ENCODE measurements at places on chromosomes 11 and 22.

GRCh38 chr22:42791721-42792452 lies 65.2 kb downstream of the ARFGAP3 start:
- no peak for DNase-seq

- DNase-seq: no peak
Observed at GRCh38 chr11:35549787-35550186, 24.4 kb upstream of the PAMR1 start.

DNA sequence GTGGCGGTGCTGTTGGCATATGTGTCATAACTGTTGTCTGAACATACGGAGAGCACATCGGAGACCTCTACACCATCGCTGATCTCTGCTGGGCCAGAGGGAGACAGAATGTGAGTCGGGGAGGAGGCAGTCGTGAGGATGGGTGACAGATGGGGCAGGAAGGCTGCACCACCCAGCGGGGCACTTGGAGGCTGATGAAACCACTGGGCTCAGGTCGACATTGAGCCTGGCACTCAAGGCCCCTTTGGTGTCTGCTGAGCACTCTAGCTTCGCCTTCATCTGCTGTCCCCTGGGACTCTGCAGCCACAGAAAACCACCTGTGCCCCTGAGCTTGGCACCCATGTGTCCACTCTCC lies 2.5 kb upstream of the KLHL35 start:
- no peak for DNase-seq

GRCh38 chr11:96147906-96148486 lies 195.0 kb downstream of the MAML2 start:
- no peak for DNase-seq

DNA sequence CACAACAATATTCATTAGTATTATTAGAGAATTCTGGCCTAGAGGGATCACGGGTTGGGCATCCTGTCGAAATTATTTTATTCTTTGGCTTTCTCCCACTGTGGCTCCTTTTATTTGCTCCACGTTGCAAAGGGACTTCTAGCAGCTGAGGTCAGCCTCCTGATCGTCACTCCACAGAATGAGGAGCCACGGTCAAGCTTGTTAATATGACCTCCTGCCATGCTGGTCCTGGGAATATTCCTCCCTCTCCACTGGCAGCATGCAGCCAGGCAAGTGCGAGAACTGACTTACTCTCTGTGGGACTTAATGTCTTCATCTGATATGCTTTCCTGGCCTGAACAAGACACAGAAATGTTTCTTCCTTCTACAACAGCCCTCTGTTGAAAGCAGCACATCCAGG lies 20.9 kb downstream of the POU2AF3 start:
- DNase-seq: no peak

GRCh38 chr22:23315341-23315917 lies 135.1 kb downstream of the BCR start:
- peak; percentile 66 for DNase-seq

DNA sequence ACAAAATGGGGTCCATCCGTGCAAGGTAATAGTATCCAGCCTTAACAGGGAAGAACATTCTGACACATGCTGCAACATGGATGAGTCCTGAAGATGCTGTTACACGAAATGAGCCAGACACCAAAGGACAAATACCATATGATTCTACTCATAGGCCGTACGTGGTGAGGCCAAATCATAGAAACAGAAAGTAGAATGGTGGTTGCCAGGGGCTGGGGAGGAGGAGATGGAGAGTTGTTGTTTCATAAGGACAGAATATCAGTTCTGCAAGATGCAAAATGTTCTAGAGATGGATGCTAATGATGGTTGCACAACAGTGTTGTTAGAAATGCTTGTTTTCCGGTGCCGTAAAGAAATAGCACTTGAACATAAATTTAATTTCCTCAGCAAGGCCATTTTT lies 2.6 kb downstream of the TBX10 start:
- DNase-seq: no peak

- no peak for DNase-seq
Observed at GRCh38 chr11:117186431-117186761, 7.9 kb downstream of the SIDT2 start.

GRCh38 chr22:22787786-22788459 lies 99.7 kb upstream of the IGLL5 start:
- DNase-seq: peak; percentile 43

- DNase-seq: no peak
Observed at GRCh38 chr22:50621356-50621880, 6.5 kb downstream of the ARSA start.

DNA sequence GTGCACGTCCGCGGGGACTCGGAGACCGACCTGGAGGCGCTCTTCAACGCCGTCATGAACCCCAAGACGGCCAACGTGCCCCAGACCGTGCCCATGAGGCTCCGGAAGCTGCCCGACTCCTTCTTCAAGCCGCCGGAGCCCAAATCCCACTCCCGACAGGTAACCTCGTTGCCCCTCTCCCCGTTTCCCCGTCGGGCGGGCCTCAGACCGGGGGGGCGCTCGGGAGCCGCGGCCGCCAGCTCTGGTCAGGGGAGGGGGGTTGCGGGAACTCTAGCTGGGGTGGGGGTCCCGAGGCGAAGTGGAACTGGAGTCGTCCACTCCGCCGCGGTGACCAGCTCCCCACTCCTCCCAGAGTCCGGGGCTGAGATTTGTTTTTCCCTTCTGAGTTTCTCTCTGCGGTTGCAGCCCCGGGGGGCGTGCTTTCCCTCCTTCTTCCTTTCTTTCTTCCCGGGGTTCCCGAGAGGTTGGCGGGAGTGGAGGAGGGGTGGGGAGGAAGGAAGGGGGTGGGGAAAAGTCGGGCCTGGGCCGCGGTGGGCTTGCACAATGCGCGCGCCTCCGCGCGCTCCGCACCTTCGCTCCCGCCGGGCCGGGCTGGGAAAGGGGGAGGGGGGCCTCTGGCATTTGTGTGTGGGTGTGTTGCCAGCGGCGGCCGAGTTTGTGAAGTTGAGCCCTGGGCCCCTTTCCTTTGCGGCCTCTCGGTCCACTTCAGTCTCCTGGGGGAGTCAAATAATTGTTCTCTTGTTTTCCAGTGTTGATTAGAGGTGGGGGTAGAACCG lies 952 bp downstream of the YAP1 start:
- DNase-seq: peak; percentile 85

GRCh38 chr11:130023204-130023603 lies 20.6 kb upstream of the PRDM10 start:
- no peak for DNase-seq

DNA sequence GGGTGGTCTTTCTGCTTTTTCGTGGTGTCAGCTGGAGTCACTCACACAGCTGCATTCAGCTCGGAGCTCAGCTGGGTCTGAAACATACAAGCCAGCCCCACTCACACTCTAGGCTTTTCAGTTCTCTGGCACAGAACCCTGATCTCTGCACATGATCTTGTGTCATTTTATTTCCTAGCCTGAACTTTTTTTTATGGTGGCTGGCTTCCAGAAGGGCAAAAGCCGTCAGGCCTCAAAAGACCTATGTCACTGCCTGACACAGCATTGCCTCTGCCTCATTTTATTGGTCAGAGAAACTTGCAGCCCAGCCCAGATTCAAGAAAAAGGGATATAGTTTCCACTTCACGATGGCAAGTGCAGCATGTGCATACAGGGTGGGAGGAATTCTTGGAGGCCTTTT lies 117.8 kb downstream of the NTM start:
- DNase-seq: no peak

GRCh38 chr22:43826142-43827002 lies 14.3 kb upstream of the EFCAB6 start:
- DNase-seq: no peak

- no peak for DNase-seq
Observed at GRCh38 chr22:47408409-47408808, 646.0 kb downstream of the TBC1D22A start.

DNA sequence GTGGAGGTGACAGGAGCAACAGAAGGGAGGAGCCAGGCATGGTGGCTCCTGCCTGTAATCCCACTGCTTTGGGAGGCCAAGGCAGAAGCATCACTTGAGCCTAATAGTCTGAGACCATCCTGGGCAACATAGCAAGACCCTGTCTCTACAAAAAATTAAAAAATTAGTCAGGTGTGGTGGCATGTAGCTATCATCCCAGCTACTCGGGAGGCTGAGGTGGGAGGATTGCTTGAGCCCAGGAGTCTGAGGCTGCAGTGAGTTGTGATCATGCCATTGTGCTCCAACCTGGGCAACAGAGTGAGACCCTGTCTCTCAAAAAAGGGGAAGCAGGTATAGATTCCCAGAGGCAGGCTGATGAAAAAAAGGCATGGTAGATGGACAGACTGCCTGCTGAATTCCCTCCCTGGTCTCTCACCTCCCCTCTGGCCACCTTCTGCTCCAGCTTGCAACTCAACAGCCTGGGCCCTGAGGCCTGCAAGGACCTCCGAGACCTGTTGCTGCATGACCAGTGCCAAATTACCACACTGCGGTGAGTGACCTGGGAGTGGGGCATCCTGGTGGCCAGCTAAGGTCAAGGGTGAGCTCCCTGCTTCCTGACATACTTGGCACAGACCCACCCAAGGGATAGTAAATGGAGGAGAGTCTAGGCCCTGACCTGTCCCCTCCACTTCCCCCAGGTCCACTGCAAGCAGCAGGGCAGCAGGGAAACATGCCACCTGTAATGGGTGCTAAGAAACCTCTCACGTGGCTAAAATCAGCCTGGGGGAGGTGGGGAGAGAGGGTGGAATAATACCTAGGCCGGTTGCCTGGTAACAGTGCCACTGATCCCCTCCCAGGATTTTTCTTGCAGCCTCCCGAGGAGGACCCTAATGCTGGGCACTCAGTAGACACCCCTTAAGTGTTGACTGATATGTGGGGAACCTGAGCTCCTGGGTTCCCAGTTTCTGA lies 4.3 kb upstream of the NHERF4 start:
- DNase-seq: no peak

DNA sequence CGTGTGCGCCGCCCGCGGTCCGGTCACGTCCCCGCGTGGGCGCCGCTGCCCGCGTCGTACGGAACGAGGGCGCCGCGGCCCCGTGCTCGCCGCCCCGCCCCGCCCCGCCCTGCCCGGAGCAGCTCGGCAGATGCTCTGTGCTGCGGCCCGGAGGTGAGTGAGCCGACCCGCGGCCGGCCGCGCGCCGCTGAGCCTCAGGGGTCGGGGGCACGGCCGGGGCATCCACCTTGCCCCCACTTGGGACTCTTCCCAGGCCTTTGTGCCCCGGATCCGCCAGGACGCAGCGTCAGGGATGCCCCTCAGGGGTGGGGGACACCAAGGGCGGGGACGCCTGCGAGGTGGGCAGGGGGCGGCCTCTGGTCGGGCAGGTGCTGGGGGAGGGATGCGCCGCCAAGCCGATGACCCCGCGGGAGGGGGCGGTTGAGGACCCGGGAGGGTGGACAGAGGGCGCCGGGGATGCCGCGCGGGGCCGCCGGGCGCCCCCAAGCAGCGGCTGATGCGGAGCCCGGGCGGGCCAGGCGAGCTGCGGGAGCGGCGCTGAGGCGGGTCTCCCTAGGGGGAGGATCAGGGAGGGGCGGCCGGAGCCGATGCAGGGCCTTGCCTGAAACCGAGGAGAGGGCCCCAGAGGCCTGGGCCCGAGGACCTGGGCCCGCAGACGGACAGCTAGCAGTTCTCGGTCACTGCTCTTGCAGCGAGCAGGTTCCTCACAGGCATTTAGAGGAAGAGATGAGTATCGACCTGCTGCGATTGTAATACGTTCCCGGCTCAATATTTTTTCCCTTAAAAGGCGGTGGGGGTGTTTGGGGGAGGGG lies at the start of gene GNAZ:
GNAZ (plus strand) TSS at position 102 of the 812 bp plus-strand sequence. CDS start 25,177 bp downstream, outside the sequence.
- DNase-seq: no peak

DNA sequence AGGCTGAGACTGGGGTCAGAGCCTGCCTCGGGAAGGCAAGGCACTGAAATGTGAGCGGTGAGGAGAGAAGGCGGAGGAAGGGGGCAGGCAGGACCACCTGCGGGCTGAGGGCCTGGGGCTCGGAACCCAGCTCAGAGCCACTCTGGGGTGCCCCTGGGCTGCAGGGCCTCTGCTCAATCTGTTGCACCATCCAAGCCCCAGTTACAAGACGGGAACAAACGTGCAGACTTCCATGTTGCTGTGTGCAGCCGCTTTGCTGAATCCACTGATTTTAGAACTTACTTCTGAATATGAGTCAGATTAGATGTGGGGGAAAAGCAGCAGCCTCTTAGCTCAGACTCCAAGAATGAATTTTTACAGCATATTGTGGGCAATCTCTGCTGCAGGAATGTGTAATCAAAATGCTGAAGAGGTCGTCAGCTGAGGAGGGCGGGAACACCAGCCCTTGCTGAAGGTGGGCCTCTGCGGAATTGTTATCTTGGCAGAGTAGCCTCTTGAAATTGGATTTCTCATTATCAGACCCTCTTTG lies 21.6 kb downstream of the PARVG start:
- DNase-seq: no peak

- DNase-seq: no peak
Observed at GRCh38 chr22:19989725-19990067, 26.9 kb downstream of the ARVCF start.
